ENCODE measurements at places on chromosomes 4 and X.

- no peak for DNase-seq
Observed at GRCh38 chrX:73851014-73852009, 288.3 kb downstream of the CHIC1 start.

DNA sequence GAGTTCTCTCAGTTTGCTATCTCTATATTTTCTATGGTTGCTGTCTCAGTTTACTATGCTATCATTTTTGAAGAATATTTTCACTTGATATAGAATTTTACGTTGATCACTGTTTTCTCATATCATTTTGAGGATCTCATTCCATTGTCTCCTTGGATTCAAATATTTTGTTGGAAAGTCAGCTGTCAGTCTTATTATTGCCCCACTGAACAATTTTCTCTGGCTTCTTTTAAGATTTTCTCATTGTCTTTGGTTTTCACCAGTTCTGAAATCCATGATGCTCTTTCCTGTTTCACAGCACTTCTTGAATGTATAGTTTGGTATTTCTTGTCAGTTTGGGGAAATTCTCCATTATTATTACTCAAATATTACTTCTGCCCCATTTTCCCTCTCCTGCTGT is 81.1 kb downstream of the ENPP6 start:
- DNase-seq, result no peak

DNA sequence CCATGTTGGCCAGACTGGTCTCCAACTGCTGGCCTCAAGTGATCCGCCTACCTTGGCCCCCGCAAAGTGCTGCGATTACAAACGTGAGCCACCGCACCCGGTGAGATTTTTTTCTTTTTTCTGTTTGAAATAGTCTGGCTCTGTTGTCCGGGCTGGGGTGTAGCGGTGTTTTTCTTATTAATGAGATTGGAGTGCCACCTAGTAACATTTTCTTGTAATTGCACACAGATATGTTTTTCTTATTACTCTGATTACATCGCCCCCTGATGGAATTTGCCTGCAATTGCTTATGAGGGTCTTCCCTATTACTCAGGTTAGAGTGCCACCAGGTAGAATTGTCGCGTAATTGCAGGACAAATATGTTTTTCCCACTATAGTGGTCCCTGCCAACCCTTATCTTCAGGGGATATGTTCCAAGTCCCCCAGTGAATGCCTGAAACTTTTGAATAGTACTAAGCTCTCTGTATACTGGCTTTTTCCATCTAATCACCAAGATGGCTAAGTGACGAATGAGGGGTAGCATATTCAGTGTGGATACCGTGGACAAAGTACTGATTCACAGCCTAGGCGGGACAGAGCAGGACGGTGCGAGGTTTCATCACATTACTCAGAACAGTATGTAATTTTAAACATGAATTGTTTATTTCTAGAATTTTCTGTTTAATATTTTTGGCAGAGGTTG is 8.6 kb upstream of the PDHA1 start:
- no peak for DNase-seq

GRCh38 chr4:55887594-55887993 is 34.1 kb downstream of the EXOC1 start:
- DNase-seq, result no peak

- DNase-seq, result no peak
Observed at GRCh38 chrX:94758130-94758529, 1084.1 kb downstream of the FAM133A start.

DNA sequence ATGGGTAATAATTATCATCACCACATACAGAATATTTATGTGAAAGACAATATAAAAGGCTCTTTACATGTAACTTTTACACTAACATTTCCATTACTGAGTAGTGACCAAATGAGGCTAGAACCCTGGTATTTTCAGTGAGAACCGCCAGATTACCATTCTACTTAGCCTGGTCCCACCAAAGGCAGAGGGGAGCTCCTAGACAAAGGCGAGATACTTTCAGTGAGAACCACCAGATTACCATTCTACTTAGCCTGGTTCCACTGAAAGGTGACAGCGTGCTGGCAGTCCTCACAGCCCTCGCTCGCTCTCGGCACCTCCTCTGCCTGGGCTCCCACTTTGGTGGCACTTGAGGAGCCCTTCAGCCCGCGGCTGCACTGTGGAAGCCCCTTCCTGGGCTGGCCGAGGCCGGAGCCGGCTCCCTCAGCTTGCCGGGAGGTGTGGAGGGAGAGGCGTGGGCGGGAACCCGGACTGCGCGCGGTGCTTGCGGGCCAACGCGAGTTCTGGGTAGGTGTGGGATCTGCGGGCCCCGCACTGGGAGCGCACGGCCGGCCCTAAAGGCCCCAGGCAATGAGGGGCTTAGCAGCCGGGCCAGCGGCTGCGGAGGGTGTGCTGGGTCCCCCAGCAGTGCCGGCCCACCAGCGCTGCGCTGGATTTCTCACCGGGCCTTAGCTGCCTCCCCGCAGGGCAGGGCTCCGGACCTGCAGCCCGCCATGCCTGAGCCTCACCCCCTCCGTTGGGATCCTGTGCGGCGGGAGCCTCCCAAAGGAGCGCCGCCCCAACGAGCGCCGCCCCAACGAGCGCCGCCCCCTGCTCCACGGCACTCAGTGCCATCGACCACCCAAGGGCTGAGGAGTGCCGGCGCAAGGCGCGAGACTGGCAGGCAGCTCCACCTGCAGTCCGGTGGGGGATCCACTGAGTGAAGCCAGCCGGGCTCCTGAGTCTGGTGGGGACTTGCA is 1276.1 kb downstream of the PCDH7 start:
- DNase-seq, result no peak

Measured in fibroblast of skin of left quadriceps (primary cell).